ENCODE measurements at places on chromosomes 5 and 9.
A peak's percentile ranks its signal among the peaks of the same experiment; 100 is the strongest.

- no peak for DNase-seq
- peak overlapping the region; percentile 93 for H3K27ac ChIP-seq
- H3K4me1 ChIP-seq = peaks cover 60% of the 10 kb centered on the region
- no peak overlapping the region for H3K4me3 ChIP-seq
- no peaks in the 10 kb centered on the region for H3K27me3 ChIP-seq
Measured at GRCh38 chr5:149019679-149020078, 43.2 kb downstream of the SH3TC2 start.

DNA sequence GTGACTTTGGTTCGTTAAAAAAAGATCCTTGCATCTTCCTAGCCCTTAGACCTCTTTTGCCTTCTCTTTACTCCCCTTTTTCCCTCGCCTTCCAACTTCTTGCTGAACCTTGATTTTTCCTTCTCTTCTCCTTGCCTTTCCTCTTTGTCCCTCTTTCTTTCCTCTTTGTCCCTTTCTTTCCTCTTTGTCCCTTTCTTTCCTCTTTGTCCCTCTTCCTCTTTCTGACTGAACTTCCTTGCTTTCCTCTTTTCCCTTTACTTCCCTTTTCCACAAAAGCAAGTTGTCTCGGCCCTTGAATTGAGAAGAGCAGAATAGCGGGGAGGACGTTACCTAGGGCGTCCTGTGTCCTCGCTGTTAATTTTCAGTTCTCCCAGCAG lies 1.4 kb upstream of the MLLT3 start:
- H3K4me3 ChIP-seq = peak overlapping the region; percentile 97
- H3K27me3 ChIP-seq = no peaks in the 10 kb centered on the region
- peaks cover 33% of the 10 kb centered on the region for H3K4me1 ChIP-seq
- no peak for DNase-seq

GRCh38 chr9:3471883-3472282 lies 53.9 kb downstream of the RFX3 start:
- no peak overlapping the region for H3K27ac ChIP-seq
- H3K36me3 ChIP-seq = peaks cover 5% of the 10 kb centered on the region
- H3K4me3 ChIP-seq = no peak overlapping the region
- H3K4me1 ChIP-seq = peaks cover 70% of the 10 kb centered on the region

GRCh38 chr5:542319-543311 lies 18.4 kb upstream of the SLC9A3 start:
- DNase-seq = no peak
- H3K4me3 ChIP-seq = no peak overlapping the region
- H3K4me1 ChIP-seq = no peaks in the 10 kb centered on the region
- peaks cover 6% of the 10 kb centered on the region for H3K27me3 ChIP-seq

DNA sequence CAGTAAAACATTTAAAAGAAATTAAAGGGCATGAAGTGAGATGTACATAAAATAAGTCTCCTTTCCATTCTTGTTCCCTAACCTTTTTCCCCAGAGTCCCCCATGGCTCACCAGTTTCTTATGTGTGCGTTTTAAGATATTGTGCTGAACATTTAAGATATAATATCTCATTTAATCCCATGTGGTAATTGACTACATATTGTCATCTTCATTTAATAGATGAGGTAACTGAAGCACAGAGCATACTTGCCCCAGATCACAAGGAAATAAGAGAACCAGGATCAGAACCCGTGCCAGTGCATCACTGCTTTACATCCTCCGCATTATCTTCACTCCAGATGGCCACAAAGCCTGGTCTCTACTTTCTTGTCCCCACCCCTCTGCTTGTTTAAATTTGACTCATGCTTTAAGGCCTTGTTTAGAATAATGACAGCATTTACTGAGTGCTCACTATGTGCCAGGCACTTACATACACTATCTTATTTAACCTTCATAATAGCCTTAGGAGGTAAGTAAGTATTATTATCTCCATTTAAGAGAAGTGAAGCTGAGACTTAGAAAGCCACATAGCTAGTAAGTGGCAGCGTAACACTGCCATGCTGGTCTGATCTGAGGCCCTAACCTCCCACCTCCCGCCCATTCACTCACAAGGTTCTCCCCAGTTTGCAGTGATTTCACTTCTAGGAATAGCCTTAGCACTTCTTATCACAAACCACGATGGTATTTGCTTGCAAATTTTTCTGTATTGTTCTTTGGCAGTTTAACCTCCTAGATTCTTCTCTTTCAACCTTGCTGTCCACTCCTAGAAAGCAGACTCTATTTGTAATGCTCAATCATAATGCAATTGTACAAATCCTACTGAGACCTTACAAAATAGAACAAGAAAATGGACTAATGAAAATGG lies 78.4 kb upstream of the IL6ST start:
- H3K4me1 ChIP-seq = peaks cover 39% of the 10 kb centered on the region
- H3K36me3 ChIP-seq = peaks cover 2% of the 10 kb centered on the region
- H3K4me3 ChIP-seq = no peak overlapping the region
- DNase-seq = no peak
- no peak overlapping the region for H3K27ac ChIP-seq
- no peaks in the 10 kb centered on the region for H3K27me3 ChIP-seq

- DNase-seq = no peak
- no peaks in the 10 kb centered on the region for H3K4me1 ChIP-seq
- no peak overlapping the region for H3K27ac ChIP-seq
- H3K4me3 ChIP-seq = no peak overlapping the region
Measured at GRCh38 chr9:25224309-25224708, 453.9 kb downstream of the TUSC1 start.

- peak overlapping the region; percentile 91 for H3K27ac ChIP-seq
- DNase-seq = no peak
- H3K4me1 ChIP-seq = peaks cover 23% of the 10 kb centered on the region
- H3K27me3 ChIP-seq = no peaks in the 10 kb centered on the region
Measured at GRCh38 chr5:60102961-60103693, 209.6 kb upstream of the PDE4D start.

DNA sequence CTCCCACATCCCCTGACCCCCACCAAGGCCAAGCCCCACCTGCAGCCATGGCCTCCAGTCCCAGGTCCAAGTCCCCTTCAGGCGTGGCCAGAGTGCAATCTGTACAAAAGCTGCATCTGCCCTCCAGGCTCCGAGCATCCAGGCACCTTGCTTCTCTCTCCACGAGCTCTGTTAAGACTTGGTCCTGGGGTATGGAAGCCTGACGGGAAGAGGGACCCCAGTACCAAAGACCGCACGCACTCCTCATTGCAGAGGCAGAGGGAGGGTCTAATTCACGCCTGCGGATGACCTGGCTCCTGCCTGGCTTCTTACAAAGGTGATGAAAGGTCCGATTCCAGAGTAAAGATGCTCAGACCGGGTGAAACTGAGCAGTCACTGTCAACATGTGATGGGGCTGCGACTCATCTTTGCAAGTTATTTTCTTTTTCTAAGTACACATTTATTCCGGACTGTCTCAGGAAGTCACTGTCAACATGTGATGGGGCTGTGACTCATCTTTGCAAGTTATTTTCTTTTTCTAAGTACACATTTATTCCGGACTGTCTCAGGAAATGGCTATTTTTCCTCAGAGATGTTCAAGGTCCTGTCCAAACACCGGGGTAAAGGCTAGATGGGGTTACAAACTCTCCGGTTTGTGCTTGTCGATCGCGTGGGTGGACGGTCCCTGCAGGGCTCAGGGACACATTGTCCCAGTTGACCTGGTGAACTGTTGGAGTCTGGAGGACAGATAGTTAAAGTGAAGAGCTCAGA lies 252.0 kb upstream of the IRX4 start:
- peak overlapping the region; percentile 78 for H3K27ac ChIP-seq
- DNase-seq = no peak
- no peaks in the 10 kb centered on the region for H3K27me3 ChIP-seq
- H3K4me3 ChIP-seq = no peak overlapping the region

- DNase-seq = no peak
- no peak overlapping the region for H3K4me3 ChIP-seq
- H3K27me3 ChIP-seq = no peaks in the 10 kb centered on the region
- H3K4me1 ChIP-seq = peaks cover 34% of the 10 kb centered on the region
- peaks cover 48% of the 10 kb centered on the region for H3K36me3 ChIP-seq
Measured at GRCh38 chr9:81671880-81672280, 17.5 kb downstream of the TLE1 start.

GRCh38 chr5:141732417-141732816 lies 50.4 kb upstream of the ARAP3 start:
- no peaks in the 10 kb centered on the region for H3K36me3 ChIP-seq
- no peak overlapping the region for H3K4me3 ChIP-seq
- peaks cover 46% of the 10 kb centered on the region for H3K27me3 ChIP-seq
- no peak overlapping the region for H3K27ac ChIP-seq
- no peaks in the 10 kb centered on the region for H3K4me1 ChIP-seq
- no peak for DNase-seq

- H3K36me3 ChIP-seq = no peaks in the 10 kb centered on the region
- H3K27ac ChIP-seq = no peak overlapping the region
- peaks cover 11% of the 10 kb centered on the region for H3K4me1 ChIP-seq
- H3K27me3 ChIP-seq = no peaks in the 10 kb centered on the region
- no peak for DNase-seq
Measured at GRCh38 chr5:33690374-33691135, 201.2 kb downstream of the ADAMTS12 start.

GRCh38 chr5:94159144-94159543 lies 417.7 kb upstream of the POU5F2 start:
- H3K4me1 ChIP-seq = no peaks in the 10 kb centered on the region
- H3K36me3 ChIP-seq = peaks cover 2% of the 10 kb centered on the region
- H3K27me3 ChIP-seq = no peaks in the 10 kb centered on the region
- no peak for DNase-seq
- H3K4me3 ChIP-seq = no peak overlapping the region
- H3K27ac ChIP-seq = no peak overlapping the region

DNA sequence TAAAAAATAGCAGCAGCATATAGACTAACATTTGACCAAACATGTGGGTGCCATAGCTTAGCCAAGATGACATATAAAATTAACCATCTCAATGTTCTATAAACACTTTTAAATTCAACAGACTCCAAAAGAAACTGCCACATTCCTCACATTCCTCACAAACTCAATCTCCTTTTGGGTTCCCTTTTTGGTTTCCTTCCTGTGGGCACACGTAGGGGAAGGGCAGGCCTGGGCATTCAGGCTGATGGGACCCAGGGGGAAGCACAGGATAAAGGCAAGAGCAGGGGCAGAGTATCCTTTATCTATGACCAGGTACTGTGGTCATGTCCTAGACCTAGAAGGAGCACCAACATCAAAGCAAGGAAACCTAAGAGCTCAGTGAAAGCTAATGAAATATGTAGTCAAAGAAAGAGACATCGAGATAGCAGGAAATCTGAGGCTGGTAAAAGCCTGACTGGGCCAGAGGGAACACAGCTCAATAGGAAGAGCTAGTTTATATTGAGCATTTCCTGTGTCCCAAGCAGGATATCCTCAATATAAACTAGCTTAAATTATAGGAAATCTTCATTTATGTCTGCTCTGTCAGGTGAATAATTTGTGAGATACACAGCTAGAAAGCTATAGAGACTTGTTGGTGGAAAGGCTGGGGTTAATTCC lies 13.6 kb upstream of the ERAP1 start:
- H3K27ac ChIP-seq = peak overlapping the region; percentile 74
- H3K4me3 ChIP-seq = no peak overlapping the region
- peaks cover 14% of the 10 kb centered on the region for H3K4me1 ChIP-seq
- peaks cover under 1% of the 10 kb centered on the region for H3K27me3 ChIP-seq
- no peak for DNase-seq

- peaks cover 5% of the 10 kb centered on the region for H3K36me3 ChIP-seq
- no peak overlapping the region for H3K4me3 ChIP-seq
- no peak overlapping the region for H3K27ac ChIP-seq
- H3K27me3 ChIP-seq = peaks cover 21% of the 10 kb centered on the region
Measured at GRCh38 chr9:97596906-97597305, 36.3 kb downstream of the TSTD2 start.

GRCh38 chr9:104863180-104863883 lies 64.6 kb downstream of the ABCA1 start:
- H3K4me1 ChIP-seq = peaks cover 70% of the 10 kb centered on the region
- no peaks in the 10 kb centered on the region for H3K27me3 ChIP-seq
- H3K36me3 ChIP-seq = peaks cover 27% of the 10 kb centered on the region
- H3K27ac ChIP-seq = peak overlapping the region; percentile 58
- no peak for DNase-seq

GRCh38 chr5:154473581-154474283 lies 4.3 kb downstream of the HAND1 start:
- H3K4me1 ChIP-seq = peaks cover 45% of the 10 kb centered on the region
- H3K27me3 ChIP-seq = peaks cover 90% of the 10 kb centered on the region
- no peak overlapping the region for H3K4me3 ChIP-seq
- DNase-seq = no peak
- H3K36me3 ChIP-seq = peaks cover 2% of the 10 kb centered on the region

GRCh38 chr9:91485006-91485405 lies 61.4 kb upstream of the NFIL3 start:
- peaks cover 60% of the 10 kb centered on the region for H3K4me1 ChIP-seq
- no peaks in the 10 kb centered on the region for H3K27me3 ChIP-seq
- no peaks in the 10 kb centered on the region for H3K36me3 ChIP-seq
- H3K27ac ChIP-seq = no peak overlapping the region
- no peak overlapping the region for H3K4me3 ChIP-seq
- DNase-seq = no peak

DNA sequence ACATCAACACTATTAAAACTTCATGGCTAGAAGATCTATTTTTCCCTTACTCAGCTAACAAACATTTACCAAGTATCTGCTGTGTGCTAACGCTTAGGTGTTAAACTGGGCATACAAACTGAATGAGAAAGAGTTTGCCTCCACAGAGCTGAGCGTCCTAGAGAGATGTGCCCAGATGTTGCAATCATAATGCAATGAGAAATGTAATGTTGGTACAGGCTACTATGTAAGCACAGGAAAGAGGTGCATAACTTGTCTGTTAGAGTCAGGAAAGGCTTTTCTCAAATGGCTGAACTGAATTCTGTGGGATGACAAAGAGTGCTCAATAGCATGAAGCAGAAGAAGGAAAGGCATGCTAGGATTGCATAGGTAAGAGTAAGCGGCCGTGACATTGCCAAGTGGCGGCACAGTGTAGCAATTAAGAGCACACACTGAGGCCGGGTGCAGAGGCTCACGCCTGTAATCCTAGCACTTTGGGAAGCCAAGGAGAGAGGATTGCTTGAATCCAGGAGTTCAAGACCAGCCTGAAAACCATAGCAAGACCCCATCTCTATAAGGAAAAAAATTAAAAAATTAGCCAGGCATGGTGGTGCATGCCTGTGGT lies 137.8 kb downstream of the MEF2C start:
- no peaks in the 10 kb centered on the region for H3K27me3 ChIP-seq
- peaks cover 4% of the 10 kb centered on the region for H3K36me3 ChIP-seq
- no peak overlapping the region for H3K4me3 ChIP-seq

- H3K27me3 ChIP-seq = no peaks in the 10 kb centered on the region
- no peak for DNase-seq
- H3K4me1 ChIP-seq = peaks cover 32% of the 10 kb centered on the region
- peak overlapping the region; percentile 63 for H3K27ac ChIP-seq
- H3K36me3 ChIP-seq = peaks cover 47% of the 10 kb centered on the region
Measured at GRCh38 chr5:16735101-16736060, 118.6 kb upstream of the RETREG1 start.

DNA sequence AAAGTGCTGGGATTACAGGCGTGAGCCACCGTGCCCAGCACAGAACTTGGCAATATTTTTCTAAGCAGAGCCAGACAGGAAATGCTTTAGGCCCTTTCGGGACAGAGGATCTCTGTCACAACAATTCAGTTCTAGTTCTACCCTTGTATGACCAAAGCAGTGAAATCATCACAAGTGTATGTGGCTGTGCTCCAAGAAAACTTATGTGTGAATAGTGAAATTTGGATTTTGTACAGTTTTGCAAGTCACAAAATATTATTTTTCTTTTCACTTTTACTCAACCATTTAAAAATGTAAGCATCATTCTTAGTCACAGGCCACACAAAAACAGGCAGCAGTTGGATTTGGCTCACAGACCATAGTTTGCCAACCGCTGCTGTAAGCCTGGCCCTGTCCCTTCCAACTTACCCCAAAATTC lies 20.4 kb upstream of the PRUNE2 start:
- H3K4me3 ChIP-seq = no peak overlapping the region
- H3K4me1 ChIP-seq = peaks cover 18% of the 10 kb centered on the region
- DNase-seq = no peak
- H3K27ac ChIP-seq = peak overlapping the region; percentile 69

Measured in osteocyte (in vitro differentiated cells).